Glomerular endothelial cell (primary cell): ENCODE measurements at places on chromosomes 12 and 14. TPM values are rescaled to one million over a fixed set of nuclear protein-coding genes. Genes with fewer than 3 reads are reported as not detected.

DNA sequence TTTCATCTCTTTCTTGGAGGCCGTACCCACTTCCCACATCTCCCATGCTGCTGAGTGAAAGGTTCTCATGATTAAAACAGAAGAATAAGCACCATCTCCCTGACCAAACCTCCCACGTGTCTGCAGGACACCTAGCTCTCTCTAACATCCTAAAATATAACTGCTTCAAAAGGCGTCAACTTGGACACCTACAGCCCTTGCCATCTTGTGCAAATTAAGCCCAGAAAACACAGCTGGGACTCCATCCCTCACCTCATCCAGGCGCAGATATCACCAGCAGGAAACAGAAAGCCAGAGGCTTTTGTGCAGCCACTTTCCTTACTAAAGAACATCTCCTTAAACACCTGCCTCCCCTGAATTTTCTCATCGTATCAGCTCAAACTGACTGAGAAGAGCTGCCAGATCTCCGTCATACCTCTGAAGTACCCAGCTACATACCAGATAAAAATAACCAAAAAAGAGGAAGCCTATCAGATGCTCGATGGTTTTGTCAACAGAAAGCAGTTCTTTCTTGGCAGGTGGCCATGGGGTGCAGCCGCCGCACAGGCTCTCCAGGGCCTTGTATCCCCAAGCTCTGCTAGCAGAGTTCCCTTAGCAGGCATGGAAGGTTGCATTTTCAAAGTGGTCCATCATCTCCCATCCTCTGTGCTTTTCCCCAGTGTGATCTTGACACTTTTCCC, 28.8 kb downstream of the MAP3K9 start:
- no peak for DNase-seq

GRCh38 chr14:27072589-27072988, 474.8 kb upstream of the NOVA1 start:
- no peak for DNase-seq

TAS2R46 gene
- total RNA-seq = 1.6 TPM in 1 of 2 replicates, not detected in the other

DNA sequence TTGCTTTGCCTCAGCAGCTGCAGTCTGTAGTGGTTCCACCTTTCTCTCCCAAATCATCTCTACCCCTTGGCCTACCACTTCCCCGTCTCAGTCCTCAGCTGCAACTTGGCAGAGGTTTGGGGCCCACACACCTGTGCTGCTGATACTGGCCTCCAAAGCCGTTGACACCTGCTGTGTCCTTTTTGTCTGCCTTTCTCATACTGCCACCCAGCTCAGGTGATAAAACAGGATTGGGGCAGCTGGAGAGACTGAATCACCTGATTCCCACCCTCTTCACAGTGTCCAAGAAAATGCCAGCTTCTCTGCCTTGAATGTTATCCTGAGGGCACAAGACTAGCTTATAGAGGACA, 103.7 kb downstream of the ETV6 start:
- DNase-seq = no peak

GRCh38 chr14:79947440-79948054, 263.8 kb downstream of the DIO2 start:
- DNase-seq = no peak

- no peak for DNase-seq
Measured at GRCh38 chr12:5451251-5451650, 19.3 kb downstream of the NTF3 start.

DNA sequence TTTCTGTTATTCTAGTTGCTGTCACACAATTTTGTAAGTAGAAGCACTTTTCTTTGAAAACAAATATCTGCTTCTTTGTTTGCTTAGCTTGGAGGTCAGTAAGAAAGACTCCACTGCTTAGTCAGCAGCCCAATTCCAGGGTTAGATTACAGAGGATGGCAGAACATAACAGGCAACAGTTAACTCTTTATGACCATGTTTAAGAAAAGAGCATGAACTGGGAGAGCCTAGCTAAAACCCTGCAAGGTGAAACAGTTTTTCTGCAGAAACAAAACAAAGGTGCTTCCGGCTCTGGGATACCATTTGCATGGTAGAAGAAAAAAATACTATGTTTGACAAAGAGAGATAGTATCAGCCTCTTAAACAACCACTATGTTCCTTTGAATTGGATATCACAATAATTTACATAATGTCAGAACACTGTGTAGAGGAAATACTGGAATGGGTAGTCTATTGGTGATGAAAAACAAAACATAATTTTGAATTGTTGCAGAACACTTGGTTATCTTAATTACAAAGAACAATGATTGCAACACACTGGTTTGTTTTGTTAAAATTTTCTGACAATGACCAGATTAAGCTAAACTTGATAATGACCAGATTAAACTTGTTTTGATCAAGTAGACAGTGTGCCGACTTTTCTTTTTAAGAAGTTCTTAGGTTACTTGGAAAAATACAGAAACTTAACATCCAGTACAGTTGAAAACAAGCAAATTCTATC, 22.4 kb upstream of the PPM1H start:
- DNase-seq = no peak

DNA sequence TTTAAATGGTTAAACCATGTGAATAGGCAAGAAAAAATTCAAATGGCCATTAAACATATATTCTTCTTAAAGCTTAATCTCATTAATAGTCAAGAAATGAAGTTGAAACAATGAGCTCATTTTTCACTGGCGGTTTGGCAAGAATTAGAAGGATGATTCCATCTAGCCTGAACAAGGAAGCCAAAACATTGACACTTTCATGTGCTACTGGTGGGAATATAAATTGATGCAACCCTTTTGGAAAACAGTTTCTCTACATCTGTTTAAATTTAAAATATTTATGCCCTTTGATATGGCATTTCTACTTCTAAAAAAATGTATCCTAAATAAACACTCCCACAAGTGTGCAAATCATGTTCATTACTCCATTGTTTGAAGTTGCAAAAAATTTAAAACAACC, 174.7 kb upstream of the HIF1A start:
- no peak for DNase-seq

GOLGA5 gene
- 34.9 and 40.4 TPM in 2 replicates for total RNA-seq

GRCh38 chr12:78804262-78804661, 60.3 kb upstream of the SYT1 start:
- no peak for DNase-seq

DNA sequence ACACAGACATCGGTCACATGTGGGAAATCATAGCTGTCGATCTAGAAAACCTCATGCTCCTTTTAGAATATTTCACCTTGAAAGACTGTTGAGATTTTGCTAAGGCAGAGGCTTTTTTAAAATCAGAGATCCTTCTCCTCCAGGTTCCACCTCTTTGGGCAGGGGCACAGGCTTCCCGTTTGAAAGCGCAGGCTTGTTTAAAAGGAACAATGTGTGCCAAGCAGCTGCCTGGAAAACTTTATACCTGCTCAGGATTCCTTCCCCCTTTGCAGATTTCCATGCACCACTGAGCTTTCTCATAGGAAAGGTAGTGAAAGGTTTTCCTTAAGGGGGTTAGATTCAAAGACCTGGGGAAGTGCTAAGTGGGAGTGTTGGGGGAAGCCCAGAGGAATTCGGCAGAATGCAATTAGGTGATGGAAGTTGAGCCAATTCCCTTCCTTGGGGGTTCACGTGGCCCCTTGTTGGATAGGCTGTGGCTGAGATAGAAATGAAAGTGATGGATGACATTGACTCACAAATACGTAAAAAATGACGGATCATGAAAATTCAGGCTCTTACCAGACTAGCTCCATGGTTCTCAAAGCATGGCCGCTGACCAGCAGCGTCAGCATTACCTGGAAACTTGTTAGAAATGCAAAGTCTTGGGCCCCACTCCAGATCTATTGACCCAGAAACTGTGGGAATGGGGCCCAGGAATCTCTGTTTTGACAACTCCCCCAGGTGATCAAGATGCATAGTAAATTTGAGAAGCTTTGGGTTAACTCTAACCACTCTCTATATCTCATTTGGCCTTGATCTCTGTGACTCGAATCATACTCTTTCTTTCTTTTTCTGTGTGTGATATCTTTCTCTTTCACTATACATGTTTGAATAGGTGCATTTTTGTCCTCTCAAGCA, 281.4 kb upstream of the FKBP4 start:
- no peak for DNase-seq

- DNase-seq = no peak
Measured at GRCh38 chr12:32501835-32502333, 102.5 kb downstream of the FGD4 start.

KRT75 gene
- not detected in 2 replicates for total RNA-seq

- DNase-seq = no peak
Measured at GRCh38 chr14:29900609-29901350, 26.9 kb downstream of the PRKD1 start.

DNA sequence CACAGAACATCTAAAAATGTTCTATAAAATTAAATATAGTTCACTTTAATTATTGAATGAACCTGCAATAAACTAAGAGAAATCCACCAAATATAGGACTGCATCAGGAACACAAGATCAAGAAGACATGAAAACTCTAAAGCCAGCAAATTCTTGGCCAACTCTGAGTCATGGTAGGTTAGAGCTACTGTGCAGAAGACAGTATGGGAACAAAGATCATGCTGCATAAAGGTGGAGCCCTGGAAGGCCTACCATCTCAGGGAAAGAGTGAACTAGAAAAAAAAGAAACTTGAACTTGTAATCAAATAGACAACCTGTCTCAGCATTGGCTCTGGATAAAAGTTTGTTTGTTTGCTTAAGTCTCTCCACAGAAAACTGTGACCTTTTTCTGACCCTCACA, 66.9 kb upstream of the CNOT2 start:
- no peak for DNase-seq

DNA sequence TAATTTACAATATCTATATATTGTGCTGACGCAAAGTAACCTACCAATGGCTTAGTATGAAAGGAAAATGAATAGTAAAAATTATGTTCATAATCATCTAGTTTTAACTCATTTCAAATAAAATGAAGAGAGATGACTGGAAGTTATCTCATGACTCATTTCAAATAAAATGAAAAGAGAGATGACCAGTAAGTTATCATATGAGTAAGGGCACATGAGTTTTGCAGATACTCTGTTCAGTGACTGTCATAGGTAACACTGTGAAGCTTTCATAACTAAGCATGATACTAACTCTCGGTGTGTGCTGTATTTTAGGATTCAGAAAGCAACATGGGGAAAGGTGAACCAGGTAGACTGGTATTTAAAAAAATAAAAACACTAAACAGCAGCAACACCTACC, 364.5 kb upstream of the DIO2 start:
- no peak for DNase-seq

NAA30 gene
- total RNA-seq = 18.0 and 21.9 TPM in 2 replicates

DNA sequence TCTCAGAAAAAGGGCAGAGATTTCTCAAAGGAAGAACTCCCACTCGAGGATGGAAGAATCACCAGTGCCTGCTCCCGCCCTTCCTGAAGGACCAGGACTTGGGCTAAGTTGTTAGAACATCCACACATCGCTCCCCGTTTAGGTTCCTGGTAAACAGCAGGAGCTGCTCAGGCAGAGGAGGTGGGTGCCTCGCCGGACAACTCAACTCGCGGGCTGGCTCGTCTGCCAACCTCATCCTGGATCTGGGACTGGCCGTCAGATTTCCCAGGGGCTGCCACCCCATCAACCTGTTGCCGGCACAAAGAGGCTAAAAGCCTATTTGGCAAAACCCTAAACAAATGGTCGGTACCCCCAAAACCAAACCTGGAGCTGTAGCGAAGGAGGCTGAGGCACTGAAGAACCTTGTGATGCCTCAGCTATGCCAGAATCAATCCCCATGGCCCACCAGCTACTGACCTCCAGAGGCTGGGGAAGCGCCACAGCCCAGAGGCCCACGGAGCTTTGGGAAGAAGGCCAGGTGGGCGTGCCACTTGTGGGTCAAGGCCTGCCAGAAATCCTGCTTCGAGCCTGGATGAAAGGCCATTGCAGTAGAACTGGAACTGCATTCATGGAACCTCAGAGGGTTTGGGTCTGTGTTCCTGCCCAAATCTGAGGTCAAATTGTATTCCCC, 42.9 kb downstream of the RIMBP2 start:
- DNase-seq = no peak

GRCh38 chr12:45388545-45388944, 172.7 kb downstream of the ANO6 start:
- DNase-seq = peak; percentile 20

GRCh38 chr12:13258197-13258596, 61.7 kb downstream of the EMP1 start:
- DNase-seq = no peak

DNA sequence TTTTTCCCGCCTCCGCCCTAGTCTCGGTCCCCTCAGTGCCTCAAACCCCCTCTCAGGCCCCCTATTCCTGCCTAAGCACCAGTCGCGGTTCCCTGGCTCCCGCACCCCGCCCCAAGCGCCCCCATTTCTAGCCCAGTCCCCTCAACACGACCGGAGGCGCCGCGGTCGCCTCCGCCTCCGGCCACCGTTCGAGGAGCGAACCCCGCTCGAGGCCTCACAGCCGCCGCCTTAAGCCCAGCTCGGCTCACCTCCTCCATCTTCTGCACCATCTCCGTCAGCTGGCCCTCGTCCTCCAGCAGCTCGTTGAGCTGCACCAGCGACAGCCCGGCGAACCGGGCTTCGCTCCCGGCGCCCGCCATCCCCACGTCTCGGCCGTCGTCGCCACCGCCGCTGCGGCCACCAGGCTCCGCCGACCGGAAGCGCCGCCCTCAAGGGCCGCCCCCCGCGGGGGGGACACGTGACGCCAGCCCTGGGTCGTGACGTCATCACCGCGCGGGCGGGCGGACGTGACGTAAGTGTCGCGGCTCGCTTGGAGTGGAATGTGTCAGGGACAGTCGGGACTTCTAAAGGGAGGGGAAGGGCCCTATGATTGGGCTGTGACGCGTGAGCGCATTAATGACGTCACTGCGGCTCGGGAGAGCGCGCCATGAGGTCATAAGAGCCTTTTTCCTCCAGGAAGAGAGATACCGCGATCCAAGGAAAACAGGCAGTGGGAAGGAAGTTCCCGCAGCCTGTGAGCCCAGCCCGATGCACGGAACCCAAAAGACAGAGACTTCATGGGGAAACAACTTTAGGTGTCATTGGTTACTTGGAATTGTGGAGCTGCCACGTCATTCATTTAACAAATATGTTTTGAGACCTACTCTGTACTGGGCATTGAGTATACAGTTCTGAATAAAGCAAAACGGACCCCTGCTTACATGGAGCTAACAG, at the start of gene VPS37B:
Gene VPS37B (minus strand): TSS at position 421 of the 933 bp plus-strand sequence. CDS start 62 bp downstream, at position 359.
- no peak for DNase-seq

GRCh38 chr12:132161796-132162507, 17.7 kb downstream of the NOC4L start:
- DNase-seq = no peak

- DNase-seq = no peak
Measured at GRCh38 chr12:48021485-48022179, 17.4 kb upstream of the COL2A1 start.

DNA sequence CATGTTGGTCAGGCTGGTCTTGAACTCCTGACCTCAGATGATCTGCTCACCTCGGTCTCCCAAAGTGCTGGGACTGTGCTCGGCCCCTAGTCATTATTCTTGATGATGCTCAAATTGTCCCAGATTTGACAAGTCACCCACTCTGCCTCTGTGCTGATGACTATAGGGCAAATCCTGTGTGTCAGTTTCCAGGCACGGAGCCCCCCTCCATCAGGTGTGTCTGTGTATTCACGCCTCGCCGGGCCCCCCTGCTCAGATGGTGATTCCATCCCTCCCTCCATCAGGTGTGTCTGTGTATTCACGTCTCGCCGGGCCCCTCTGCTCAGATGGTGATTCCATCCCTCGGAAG, 4.3 kb upstream of the GPR132 start:
- DNase-seq = no peak

PLEKHG7 gene
- total RNA-seq = not detected in 2 replicates
